ENCODE measurements at places on chromosomes 5 and 9. TPM values are rescaled to one million over a fixed set of nuclear protein-coding genes. Genes with fewer than 3 reads are reported as not detected.

DNA sequence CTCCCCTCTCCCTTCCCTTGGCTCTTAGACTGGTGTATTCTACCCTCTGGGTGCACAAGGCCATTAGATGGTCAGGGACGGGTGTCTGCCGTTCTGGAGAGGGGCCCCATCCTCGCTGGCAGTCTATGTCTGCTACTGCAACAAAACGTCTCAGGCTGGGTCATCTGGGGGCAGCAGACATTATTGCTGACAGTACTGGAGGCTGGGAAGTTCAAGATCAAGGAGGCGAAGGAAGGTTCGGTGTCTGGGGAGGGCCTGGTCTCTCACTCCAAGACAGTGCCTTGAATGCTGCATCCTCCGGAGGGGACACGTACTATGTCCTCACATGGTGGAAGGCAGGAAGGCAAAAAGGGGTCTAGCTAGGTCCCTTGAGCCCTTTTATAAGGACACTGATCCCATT, 93.4 kb upstream of the COL5A1 start:
- no peak for DNase-seq

SPINK13 gene
- total RNA-seq = not detected

- no peak for DNase-seq
Observed at GRCh38 chr5:125564317-125564975, 818.0 kb upstream of the ZNF608 start.

GRCh38 chr9:30519756-30520155, 1864.7 kb upstream of the ACO1 start:
- no peak for DNase-seq

GRCh38 chr9:87750726-87751125, 24.8 kb downstream of the CTSL start:
- no peak for DNase-seq

C5orf34 gene
- 1.4 TPM for total RNA-seq

DNA sequence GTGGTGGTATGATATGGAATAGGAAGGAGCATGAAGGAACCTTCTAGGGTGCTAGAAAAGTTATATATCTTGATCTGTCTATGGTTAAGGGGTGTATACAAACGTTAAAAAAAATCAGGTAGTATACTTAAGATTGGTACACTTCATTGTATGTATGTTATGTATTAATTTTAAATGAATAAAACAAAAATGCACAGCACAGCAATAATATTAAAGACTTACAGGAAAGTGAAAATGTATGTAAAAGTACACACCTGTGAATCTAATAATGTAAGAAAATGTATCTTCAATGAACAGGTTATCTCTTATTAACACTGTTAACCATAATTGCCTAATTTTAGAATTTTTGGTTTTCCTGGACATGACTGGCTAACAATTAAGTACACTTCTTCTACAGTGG, 77.2 kb downstream of the HMGCR start:
- no peak for DNase-seq

DNA sequence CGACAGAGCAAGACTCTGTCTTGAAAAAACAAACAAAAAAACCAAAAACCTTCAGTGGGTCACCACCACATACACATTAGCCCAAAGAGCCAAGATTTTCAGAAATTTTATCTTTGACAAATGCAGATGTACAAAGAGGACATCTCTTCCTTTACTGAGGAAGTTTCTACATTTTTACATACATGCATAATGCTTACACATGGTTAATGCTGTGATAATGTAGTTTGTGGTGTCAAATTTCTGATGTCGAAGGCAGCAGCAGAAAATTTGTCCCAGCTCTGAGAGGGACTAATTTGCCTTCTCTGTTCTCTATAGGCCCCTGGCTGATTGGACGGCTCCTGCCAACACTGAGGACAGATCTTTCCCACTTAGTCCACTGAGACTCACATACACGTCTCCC, 24.6 kb upstream of the C9orf40 start:
- DNase-seq = no peak

- DNase-seq = peak; percentile 36
Observed at GRCh38 chr5:1312206-1312605, 17.3 kb upstream of the TERT start.

DNA sequence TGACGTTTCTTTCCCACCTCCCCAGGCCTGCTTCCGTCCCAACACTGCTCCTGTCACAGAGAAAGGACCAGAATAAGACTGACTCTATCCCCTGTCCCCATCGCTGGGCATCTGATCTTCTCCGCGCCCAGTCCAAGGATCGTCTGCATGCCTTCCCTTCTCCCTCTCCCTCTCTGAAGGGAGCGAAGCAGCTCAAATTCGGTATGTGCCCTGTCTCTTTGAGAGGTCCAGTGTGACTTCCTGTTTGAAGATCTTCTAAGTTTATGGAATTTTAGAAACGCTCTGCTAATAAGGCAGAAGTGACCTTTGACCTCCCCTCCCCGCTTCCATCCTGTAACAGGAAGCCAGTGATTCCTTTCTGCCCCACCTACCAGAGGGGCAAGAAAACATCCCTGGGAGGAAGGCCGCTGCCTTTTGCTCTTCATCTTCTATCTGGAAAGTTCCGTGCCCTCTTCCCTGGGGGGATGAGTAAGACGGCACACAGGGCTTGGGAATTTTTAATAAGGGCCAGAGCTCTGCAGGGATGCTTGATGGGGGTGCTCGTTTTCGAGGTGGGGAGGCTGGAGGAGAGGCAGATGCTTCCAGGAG, 40.7 kb upstream of the RNU6ATAC start:
- DNase-seq = peak; percentile 24

GRCh38 chr5:151238303-151238741, 14.4 kb upstream of the CCDC69 start:
- no peak for DNase-seq

GRCh38 chr9:82532504-82533180, 530.3 kb downstream of the RASEF start:
- no peak for DNase-seq

DNA sequence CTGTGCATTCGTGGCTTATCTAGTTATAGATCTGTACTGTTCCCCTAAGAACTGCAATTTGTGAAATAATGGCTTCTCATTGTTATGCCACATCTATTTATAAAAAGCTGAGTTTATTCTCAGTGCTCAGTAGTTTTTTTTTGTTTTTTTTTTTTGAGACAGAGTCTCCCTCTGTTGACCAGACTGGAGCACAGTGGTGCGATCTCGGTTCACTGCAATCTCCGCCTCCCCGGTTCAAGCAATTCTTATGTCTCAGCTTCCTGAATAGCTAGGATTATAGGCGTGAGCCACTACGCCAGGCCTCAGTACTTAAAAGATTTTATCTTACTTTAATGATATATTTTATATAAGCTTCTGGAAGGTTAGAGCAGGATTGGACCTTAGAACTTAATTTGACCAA, 19.0 kb downstream of the SEC61B start:
- DNase-seq = no peak

DNA sequence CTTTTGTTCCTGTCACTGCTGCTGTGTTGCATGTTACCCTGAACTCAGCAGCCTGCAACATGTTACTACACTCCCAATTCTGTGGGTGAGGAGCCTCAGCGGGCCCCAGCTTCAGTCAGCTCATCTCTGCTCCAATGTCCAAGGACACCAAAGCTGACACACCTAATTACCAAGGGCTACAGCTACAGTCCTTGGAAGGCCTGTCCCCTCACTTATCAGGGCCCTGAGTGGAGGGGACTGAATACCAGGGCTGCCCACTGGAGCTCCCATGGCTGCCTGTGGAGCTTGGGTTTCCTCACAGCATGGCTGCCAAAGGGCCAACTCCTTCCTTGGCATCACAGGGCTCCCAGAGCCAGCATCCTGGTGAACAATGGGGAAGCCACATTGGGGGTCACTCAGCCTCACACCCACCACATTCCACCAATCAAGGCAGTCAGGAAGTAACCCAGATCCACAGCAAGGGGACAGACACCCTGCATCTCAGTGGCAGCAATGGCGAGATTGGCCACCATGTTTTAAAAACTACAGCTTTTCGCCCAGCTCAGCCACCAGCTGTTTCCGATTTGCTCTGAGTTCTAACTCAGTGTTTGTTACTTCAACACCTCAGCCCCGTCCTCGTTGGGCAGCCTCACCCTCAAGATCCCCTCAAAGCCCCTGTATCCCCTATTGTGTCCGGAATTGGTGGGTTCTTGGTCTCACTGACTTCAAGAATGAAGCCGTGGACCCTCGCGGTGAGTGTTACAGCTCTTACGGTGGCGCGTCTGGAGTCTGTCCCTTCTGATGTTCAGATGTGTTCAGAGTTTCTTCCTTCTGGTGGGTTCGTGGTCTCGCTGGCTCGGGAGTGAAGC, 18.9 kb downstream of the SEMA4D start:
- no peak for DNase-seq

- DNase-seq = no peak
Observed at GRCh38 chr5:86878250-86878649, 260.5 kb downstream of the COX7C start.

DRD1 gene
- 0.62 TPM for total RNA-seq

DNA sequence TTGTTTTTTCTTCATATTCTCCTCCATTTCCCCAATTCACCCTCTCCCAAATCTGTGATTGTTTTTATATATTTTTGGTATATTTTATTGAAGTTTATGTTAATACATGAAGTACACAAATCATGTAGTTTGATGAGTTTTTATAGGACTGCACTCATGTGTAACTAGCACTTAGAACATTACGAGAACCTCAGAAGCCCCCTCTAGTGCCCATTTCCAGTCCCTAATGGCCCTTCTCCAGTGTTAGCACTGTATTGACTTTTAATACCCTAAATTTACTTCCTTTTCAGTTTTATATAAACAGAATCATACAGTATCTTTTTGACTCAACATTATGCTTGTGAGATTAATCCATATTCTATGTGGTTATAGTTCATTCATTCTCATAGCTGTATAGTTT, 18.5 kb upstream of the FKTN start:
- DNase-seq = no peak

- no peak for DNase-seq
Observed at GRCh38 chr9:75927356-75927755, 36.9 kb downstream of the PCSK5 start.

CCL21 gene
- 138 TPM for total RNA-seq

PAPPA gene
- 2.2 TPM for total RNA-seq

DNA sequence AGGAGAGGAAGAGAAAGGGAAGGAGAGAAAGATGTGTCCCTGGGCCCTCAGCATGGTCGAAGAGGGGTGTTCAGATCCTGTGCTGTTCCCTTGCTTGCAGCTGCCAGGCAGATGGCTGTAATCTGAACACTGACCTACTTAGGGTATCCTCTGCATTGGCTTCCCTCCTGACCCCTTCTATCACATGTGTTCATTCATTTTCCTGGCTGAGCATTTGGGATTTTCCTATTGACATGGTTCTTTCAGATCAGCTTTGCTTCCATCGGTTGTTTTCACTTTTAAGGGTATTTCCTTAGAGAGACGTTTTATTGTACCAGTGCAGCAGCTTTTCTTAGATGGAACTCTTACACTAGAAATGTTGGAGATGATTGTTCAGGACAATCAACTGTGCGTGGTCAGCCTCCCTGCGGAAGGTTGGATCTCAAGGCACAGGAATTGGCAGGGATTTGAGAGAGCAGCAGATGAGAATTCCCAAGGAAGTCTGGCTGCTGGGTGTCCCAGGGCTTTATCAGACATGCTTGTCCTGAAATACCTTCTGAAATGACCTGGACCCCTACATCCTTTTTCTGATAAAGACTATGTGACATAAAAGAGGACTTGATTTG, 26.0 kb downstream of the ACTBL2 start:
- no peak for DNase-seq

- no peak for DNase-seq
Observed at GRCh38 chr5:61974680-61975079, 331.3 kb upstream of the KIF2A start.

GRCh38 chr5:55568654-55569512, 34.1 kb upstream of the PLPP1 start:
- DNase-seq = no peak

NUDT2 gene
- total RNA-seq = 13.5 TPM

- DNase-seq = no peak
Observed at GRCh38 chr9:31854187-31854586, 530.3 kb upstream of the ACO1 start.

DNA sequence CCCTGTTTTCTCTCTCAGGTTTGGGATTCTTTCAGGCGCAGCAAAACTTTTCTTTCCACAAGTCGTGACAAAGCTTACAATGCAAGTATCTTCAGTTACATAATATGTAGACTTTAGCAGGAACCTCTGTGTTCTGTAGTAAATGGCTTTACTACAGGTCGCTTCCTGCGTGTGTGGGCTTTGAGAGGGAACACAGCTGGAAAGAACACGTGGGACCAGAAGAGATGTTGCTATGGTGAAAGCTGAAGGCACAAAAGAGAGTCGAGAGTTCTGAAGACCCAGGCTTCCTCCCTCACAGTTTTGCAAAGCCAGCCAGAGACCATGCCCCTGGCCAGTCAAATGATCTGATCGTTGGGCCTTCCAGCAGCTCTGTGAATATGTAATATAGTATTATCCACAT, 4.0 kb downstream of the ANKRD55 start:
- no peak for DNase-seq

GRCh38 chr9:97504381-97505216, 3.1 kb downstream of the TMOD1 start:
- DNase-seq = no peak

- DNase-seq = no peak
Observed at GRCh38 chr9:128886211-128886891, 4.4 kb downstream of the LRRC8A start.

- no peak for DNase-seq
Observed at GRCh38 chr5:138502121-138502520, 36.8 kb downstream of the EGR1 start.

GRCh38 chr9:91163444-91163772, 198.3 kb downstream of the AUH start:
- no peak for DNase-seq

DNA sequence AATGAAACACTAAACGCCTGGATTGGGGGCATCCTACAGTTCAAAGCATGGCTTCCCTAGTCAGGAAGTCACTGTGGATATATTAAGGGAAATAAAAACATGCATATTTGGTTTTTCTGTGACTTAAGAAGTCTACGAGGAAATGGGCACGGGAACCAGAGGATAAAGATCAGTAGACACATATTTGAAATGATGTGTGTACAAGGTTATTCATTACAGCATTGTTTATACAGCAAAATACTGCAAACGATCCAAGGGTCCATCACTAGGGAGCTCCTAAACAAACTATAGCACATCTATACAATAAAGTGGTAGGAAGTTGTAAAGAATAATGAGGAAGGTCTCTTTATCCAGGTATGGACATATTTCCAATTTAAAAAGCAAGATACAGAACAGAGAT, 71.8 kb downstream of the EFNA5 start:
- no peak for DNase-seq

GRCh38 chr5:170504616-170505266, 921 bp downstream of the KCNIP1 start:
- no peak for DNase-seq

SPINK4 gene
- total RNA-seq = not detected

- no peak for DNase-seq
Observed at GRCh38 chr9:129722913-129723312, 29.9 kb downstream of the PTGES start.

DNA sequence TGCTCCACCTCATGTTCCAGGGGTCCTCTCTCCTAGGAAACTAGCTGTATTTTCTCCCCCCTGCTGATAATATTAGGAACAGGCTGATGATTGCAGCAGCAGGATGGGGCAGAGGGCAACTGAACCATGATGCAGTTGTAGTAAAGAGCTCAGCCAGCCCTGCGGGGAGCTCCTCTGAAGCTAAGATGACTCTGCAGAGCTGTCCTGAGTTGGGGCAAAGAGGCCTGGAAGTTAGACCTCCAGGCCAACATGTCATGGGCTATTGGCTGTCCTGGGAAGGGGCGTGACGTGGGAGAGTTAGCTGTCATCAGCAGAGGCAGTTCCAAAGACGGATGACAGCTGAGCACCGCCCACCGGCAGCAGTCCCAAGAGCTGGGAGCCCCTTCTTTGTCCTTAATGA, 6.6 kb upstream of the FBP1 start:
- no peak for DNase-seq

CCNO gene
- total RNA-seq = 2.2 TPM

CDC20B gene
- total RNA-seq = 0.24 TPM

GRCh38 chr5:175682664-175683063, 24.8 kb downstream of the HRH2 start:
- no peak for DNase-seq

All from lower lobe of right lung (tissue), 2 donors.